ENCODE measurements at places on chromosomes 2 and 18.

DNA sequence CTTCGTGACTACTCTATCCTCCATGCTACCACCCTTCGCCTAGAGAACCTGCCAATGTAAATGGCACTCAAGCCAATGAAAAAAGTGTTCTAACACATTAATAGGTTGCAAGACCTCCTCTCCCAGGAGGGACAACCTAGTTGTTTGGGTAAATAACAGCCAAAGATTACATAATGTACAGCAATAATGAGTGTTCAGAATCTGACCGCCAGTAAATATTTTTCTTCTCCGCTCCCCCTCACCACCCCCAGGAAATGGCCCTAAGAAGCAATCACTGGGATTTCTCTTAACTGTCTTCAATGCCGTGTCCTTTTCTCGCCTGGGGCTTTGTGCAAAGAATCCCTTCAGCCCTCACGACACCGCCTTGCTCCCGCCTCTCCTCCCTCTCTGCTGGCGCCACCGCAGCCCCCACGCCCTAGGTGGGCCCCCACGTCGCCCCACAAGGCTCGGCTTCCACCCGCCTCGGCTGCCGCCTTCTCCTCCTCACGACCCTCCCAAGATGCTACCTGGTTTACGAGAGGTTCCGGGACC, 458 bp downstream of the HYCC2 start:
- DNase-seq: no peak

GRCh38 chr18:23151414-23152099, 16.3 kb downstream of the CABLES1 start:
- no peak for DNase-seq

DNA sequence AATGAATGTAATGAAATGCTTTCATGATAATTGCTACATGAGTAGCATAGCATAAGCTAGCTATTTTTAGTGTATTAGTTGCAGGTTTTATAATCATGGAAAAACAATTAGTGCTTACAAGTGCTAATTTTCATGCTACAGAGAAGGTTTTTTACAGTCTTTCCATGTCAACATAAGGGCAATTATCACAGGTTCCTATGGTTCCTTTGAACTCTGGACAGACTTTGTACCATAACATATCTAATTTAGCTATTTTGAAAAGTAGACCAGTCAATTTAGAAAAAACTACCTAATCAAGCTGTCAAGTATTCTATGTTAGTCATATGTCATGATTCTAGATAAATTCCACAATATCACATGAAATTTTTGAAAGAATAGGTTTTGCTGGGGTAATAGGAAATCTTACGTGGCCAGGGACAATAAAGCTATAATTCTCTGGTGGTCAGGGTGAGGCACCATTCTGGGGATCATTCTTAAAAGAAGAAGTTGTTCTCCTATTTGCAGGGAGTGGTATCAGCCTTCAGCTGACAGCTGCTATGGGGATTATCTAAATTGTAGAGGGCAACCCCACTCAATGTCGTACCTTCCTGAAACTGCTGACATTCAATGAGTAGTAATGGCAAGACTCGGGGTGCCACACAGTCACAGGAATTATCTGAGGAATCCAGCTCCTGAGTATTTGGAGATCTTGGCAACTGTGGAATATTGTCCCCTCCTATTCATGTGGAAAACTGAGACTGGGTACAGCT, 724.0 kb upstream of the LINC00305 start:
- no peak for DNase-seq

DNA sequence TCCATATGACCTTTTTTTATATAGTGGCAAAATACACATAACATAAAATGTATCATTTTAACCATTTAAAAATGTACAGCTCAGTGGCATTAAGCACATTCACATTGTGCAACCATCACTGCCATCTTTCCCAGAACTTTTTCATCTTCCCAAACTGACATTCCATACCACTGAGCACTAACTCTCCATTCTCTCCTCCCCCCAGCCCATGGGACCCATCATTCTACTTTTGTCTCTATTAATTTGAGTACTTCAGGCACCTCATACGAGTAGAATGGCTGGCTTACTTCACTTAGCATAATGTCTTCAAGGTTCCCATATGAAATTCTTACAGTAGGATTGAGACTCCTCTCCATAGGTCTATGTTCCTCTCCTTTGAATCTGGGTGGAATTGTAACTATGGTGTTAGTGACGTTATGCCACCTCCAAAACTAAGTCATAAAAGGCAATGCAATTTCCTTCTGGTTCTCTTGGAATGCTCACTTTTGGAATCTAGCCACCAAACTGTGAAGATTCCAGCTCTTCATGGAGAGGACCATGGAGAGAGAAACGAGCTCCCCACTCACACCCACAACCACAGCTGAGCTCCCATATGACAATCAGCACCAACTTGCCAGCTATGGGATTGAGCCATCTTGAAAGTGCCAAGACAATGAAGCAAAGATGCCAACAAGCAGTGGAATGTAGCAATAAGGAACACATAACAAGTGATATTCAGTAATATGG, 9.8 kb upstream of the DNAJC27 start:
- DNase-seq: no peak

- DNase-seq: no peak
These were observed 101.3 kb downstream of the ANKRD44 start for GRCh38 chr2:197209246-197209645.

DNA sequence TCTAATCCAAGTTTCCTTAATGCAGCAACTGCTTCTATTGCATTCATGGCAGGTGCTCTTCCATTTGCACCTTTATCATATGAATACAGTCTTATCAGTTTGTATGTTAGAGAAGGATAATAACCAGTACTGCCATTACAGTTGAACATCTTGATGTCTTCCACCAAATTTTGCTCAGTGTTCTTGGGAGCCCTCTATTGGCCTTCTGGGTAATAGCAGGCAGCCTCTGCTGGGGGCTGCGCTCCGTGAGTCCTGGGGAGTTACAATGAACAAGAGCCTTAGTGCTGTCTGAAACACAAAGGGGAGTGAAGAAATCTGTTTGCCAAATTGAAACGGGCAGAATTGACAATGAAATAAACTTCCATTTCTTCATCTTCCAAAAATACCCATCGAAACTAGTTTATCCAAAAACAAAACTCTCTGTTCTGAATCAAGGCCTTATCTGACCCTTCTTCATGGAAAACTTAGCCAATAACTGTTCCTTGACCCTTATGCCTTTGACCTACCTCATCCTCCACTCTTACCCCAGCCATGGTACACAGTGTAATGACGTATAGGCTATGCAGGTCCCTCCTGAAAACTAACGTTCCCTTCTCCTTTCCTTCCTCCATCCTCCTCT, 79.9 kb downstream of the ALK start:
- DNase-seq: peak; percentile 2

GRCh38 chr2:48799601-48800000, 44.1 kb upstream of the LHCGR start:
- no peak for DNase-seq

DNA sequence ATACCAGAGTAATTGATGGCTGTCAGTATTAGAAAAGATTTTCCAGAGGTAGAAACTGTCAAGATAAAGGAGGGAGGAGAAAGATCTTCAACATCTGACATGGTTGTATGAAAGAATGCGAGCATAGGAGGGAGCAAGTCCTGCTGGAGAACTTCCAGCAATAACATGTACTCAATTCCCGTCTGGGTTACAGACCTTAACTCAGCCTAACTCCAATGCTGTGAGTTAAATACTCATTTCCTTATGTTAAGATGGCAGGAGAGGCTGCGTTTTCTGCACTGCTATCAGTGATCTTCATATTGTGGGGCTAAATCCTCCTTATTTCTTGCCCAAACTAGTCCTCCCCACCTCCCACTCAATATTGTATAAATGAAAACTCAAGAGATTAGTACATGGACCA, 6.7 kb upstream of the CERS6 start:
- no peak for DNase-seq

DNA sequence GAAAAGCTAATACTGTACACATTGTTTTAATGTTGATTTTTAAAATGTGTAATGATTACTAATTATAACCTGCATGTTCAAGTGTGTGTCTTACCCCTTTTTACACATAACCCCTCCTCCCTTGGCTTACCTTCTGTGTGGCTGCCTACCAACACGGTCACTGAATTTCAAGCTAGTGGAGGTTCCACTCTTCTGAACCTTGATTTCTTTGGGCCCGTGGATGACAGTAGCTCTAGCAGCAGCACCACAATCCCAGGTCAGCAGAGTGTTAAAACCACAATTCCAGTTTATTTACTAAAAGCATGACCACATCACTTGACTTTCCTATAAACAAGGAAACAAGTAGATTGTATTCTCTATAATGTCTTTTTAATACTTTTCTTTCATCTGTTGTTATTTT, 56.9 kb downstream of the AFTPH start:
- no peak for DNase-seq

GRCh38 chr18:21762181-21762772, 21.7 kb downstream of the MIB1 start:
- no peak for DNase-seq

GRCh38 chr18:79452190-79452990, 56.7 kb downstream of the NFATC1 start:
- no peak for DNase-seq

- DNase-seq: no peak
These were observed 81.8 kb upstream of the RBMS1 start for GRCh38 chr2:160575368-160575767.

All from central memory CD4-positive, alpha-beta T cell (primary cell).